ENCODE measurements at places on chromosomes 3 and 15.

GRCh38 chr3:10213156-10213792, 35.0 kb upstream of the TATDN2 start:
- no peak for DNase-seq

GRCh38 chr15:72420576-72420975, 22.5 kb downstream of the TMEM202 start:
- no peak for DNase-seq

DNA sequence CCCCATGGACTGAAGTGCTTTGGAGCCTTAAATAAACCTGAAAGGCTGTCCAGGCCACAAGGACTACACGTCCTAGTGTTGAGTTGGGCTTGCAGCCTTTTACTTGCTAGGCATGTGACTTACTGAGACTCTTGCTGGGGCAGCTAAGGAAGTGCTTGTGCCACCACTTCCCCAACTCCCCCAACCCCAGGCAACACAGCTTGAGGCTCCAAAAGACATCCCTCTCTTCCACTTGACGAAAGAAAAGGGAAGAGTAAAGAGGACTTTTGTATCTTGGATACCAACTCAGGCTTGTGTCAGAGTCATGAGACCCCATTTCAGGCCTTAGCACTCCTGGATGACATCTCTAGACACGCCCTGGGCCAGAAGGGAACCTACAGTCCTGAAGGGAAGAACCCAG, 109.8 kb downstream of the XRN1 start:
- no peak for DNase-seq

DNA sequence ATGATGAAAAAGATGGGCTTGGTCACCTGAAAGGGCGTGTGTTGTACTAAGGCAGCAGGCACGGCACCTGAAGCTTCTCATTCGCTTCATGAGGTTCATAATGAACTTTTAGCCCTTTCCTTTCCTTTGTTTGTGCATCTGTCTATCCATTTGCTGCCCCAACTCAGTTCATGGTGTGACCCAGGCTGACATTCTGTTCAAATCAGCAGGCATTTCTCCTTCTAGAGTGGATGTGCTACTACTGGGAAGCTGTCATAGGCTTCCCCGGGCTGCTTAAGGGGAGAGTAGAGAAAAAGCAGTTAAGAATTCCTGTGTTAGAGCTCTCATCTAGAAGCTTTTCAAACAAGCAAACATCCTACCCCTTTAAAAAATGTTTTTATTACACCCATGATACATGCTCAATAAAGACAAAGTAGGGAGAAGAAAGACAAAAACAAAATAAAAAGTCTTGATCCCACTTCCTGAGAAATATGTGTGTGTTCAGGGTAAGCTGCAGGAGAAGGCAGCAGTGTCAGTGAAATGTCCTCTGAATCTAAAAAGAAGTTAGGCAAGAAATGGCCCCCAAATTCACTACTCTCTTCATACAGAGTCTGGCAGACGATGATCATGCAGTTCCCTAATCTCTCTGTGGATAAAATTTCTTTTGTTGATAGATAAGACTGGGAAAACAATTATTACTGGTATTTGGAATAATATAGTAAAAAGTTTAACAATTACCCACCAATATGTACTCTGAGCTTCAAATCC, 136.9 kb upstream of the PFN2 start:
- no peak for DNase-seq

DNA sequence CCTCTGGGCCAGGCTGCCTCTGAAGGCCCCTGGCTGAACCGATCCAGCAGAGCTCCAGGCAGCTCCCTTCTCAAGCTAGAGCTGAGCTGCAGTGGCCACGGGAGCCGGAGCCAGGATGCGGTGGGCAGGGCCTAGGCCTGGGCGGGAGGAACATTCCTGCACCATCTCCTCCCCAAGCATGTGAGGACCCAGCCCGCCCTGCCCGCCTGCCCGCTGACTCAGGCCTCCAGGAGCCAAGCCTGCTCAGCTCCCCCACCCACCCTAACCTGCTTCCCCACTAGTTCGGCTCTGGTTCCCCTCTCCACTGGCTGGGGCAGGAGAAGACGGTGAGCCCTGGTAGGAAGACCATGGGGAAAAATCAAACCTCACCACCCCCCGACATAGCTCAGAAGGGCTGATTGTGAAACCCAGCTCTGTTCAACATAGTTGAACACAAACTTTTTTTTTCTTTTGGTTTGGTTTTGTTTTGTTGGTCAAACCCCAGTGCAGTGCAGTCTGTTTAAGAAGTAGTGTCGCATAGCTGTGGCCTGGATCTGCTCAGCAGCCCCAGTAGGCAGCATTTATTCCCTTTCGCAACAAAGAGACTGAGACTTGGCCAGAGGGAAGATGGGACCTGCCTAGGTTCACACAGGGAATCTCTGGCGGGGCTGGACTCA, 13.5 kb downstream of the SNX33 start:
- DNase-seq = peak; percentile 96

DNA sequence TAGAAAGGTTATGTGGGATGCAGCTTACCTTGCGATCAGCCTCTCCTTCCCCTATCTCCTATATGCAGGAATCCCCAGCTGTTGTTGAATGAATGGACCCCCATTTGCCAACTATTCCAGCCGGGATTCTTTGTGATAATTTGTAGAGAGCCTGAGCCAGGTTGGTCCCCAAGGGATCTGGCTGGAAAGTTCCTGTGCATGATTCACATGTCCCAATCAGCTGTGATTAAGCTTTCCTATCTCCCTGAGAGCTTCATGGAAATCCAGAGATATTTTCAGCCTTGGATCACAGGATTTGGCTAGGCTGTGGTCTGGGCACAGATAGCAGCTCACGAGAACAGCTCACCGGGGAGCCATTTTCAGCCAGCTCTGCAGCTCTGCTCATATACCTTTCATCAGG, 76.7 kb downstream of the ARNT2 start:
- DNase-seq = peak; percentile 87

DNA sequence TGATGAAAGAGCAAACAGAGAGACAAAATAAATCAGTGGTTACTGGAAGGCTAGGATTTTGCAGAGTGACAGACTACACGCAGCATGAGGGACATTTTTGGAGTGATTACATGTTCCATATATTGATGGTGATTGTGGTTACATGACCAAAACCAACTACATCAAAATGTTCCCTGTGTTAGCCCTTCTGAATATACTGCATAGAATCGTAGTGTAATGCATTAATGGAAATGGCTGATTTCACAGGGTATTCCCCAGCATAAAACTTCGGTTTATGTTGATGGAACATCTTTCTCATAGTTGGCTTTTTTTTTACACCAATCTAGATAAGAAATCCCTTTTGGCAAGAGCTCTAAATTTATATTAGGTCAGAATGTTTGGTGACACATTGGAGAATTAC, 191.3 kb upstream of the CMC1 start:
- no peak for DNase-seq

- DNase-seq = peak; percentile 54
Measured at GRCh38 chr3:179463319-179463718, 12.0 kb upstream of the GNB4 start.

DNA sequence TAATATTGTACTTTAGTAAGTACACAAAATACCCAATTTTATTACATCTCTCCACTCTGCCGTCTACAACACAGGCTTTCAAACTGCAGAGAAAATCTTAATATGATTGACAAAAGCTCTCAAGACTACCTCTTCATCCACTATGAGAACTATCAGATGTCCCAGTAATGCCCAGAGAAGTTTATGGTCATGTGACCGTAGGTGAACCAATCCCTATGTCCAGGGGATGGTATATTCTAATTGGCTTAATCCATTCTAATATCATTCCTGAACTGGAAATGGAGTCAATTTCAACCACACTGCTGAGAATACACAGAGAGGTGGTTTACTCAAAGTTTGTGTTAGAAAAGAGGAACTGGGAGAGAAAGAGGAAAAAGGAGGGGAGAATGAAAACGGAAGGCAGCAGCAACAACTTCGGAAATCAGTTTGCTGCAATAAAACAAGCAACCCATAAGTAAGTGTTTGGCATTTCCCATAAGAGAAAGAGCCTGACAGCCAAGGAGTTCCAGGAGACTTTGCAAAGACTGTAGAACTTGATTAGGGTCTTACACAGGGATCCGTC, 7.3 kb downstream of the SST start:
- DNase-seq = no peak

- DNase-seq = no peak
Measured at GRCh38 chr3:80496452-80496851, 728.7 kb upstream of the ROBO1 start.

DNA sequence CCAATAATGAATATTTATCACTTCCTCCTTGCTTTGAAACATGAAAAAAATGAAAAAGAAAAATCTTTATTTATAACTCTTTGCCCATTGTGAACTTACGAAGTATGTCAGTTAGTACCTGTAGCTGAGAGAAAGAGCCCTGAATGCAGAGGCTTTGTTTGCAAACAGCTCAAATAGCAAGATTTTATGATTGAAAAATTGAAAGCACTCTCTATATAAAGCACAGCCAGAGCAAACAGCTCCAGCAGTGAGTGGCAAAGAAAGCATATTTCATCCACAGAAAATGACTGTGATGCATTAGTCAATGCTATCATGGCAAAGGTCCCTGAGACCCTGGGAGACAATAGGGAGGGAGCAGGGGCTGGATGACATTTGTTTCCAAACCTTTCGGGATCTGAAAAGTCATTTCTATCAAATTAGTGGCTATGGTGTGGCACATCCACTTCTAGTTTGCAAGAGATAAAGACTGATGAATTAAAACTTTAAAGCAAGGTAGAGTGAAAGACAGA, 576.1 kb downstream of the OTOL1 start:
- no peak for DNase-seq

DNA sequence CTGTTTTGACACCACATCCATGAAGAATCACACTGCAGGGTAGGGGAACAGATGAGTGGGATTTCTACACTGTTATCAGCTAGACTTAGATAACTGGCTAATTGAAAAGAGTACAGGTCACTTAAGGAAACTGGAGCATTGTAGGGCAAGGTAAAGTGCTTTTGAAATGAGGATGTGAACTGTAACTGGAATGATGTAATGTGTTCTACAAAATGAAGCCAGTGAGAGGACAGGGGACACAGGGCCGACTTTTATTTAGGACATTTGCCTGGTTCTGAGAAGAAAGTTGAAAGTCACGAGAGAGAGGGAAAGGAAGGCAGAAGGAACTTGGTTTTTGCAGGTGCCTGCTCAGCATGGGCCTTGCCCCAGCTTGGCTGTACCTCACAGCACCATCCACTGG, 50.5 kb downstream of the IGF1R start:
- no peak for DNase-seq

All from iris pigment epithelial cell (primary cell).